ENCODE measurements at places on chromosomes 7 and 10.

- DNase-seq: no peak
These were observed 90.8 kb downstream of the SNX13 start for GRCh38 chr7:17849504-17849903.

- DNase-seq: no peak
These were observed 22.7 kb downstream of the ANK3 start for GRCh38 chr10:60367024-60367423.

GRCh38 chr7:100946766-100947365 is 2.5 kb upstream of the MUC3A start:
- no peak for DNase-seq

DNA sequence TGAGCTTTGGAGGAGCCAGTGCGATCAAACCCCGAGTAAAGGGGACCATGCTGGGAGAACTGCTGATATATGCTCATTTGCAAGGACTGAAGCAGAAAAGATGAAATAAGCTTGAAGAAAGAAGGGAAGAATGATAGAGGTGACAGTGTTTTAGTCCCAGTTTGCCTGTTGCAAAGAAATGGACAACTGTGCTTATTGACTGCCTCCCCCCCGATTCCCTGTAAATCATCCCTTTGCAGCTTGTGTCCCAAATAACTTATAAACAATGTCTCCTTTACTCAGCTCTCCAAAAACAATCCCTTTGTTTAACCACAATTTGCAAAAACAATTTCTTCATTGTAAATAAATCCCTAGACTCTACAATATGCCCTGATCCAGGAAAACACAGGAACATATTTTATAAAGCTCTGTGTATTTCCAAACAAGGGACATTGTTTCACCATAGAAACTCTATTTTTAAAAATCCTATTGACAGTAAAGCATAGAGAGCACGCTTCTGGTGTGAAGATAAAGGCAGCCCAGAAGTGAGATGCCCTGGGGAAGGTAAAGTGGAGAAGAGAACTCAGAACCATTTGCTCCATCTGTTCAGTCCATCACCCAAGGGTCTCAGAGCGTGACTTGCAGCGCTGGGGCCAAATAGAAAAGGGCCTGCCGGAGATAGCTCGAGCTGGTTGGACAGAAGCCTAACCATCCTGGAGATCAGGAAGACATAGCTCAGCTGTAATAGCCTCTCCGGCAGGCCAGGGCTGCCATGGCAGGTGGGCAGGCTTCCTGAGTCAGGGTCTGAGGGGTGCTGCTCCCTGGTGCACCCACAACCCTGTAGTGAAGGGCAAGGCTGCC is 280.5 kb downstream of the WDR11 start:
- DNase-seq: no peak

DNA sequence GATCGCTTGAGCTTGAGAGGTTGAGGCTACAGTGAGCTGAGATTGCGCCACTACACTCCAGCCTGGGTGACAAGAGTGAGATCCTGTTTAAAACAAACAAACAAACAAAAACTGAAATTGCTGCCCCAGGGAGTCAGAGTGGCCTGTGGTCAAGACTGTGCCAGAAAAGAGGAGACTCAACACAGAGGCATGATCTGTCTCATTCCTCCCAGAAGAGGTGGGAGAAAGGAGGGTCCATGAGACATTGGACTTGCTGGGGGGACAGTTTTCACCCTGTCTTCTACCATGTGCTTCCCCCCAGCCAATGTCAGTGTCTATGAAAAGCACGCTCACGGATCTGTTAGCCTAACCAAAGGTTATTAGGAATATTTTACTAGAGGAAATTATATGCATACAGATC is 3.2 kb downstream of the ZNF853 start:
- DNase-seq: no peak

- no peak for DNase-seq
These were observed 114.1 kb downstream of the SLC16A9 start for GRCh38 chr10:59595593-59595992.

DNA sequence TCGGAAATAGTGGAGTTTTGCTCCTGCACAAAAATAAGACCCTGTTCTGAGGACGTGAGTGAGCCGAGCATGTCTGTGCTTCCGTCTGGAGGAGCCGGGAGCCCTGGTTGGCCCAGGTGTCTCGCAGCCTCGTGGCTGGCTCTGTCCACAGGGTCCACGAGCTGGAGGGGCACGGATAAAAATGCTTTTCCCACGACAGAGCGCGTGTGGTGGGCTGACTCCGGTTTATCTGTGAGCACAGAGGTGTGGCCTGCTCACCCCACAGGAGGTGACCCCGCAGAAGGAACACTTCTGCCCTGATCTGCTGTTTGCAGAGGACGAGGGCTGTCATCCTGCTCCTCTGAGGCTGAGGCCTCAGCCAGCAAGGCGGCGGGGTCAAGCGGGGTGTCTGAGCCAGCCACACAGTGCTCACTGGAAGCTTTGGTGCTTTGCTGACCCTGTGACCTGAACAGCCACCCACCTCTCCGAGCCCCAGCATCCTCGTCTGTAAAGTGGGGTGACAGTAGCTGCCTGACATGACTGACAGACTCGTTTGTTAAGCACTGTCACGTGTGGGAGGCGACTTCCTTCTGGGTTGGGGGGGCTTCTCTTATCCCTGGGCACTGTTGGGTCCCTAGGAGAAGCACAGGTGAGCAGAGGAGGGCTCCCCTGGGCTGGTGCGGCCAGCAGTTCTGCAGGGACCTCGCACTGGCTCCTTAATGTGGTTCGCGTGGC is 162.5 kb downstream of the DNAJB6 start:
- no peak for DNase-seq

- DNase-seq: peak; percentile 73
These were observed 386.6 kb downstream of the SH2D4B start for GRCh38 chr10:80924063-80924952.

- DNase-seq: no peak
These were observed 44.0 kb upstream of the ZMIZ1 start for GRCh38 chr10:79024720-79025198.

DNA sequence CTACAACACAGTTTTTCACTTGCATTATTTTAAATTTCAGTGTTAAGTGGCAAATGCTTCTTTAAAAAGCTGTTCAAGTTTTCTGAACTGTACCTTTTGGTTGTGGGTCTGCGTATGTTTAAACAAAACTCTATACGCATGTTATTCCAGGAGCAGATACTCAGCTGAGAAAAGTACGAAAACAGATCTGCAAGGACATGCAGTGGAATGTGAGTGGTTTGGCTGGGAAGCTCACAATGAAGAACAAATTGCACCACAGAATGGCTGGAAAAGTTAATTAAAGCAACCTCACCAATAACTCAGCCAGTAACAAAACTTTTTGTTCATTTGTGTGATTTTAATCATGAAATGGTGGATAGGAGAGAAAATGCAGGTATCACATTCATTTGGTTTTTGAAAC is 17.6 kb downstream of the GLI3 start:
- DNase-seq: no peak

DNA sequence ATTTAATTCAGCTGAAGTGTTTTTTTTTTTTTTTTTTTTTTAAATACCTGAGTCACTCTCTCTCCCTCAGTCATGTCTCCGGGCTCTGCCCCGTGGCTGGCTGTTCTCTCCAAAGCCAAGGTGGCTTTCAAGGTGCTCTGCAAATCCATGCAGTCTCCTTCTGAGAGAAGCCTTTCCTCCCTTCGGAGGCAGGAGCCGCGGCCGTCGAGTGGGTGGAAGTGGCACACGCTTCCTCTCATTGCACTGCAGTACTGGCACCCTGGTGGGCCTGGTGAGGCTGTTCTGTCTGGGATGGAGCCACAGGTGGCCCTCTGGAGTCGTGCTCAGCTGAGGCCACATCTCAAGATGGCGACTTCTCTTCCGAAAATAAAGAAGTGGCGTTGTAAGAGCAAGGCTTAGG is 221.8 kb downstream of the GLRX3 start:
- no peak for DNase-seq

DNA sequence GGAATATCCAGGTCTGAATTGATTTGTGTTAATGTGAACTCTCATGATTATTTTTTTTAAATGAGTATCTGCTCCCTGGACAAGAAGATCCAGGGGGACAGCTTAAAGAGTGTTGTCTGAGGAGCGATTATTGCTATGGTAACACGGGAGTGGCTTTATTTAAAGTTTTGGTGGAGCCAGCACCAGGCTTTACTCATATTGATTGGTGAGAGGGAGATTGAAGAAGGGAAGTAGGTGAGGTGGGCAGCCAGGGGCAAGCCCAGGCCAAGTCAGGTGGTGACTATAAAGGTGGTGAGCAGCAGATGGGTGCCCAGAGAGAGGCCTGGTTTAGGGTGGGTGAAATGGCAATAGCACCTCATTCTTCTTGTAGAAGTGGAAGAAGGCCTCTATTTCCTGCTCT is 10.2 kb upstream of the AGR2 start:
- DNase-seq: no peak

DNA sequence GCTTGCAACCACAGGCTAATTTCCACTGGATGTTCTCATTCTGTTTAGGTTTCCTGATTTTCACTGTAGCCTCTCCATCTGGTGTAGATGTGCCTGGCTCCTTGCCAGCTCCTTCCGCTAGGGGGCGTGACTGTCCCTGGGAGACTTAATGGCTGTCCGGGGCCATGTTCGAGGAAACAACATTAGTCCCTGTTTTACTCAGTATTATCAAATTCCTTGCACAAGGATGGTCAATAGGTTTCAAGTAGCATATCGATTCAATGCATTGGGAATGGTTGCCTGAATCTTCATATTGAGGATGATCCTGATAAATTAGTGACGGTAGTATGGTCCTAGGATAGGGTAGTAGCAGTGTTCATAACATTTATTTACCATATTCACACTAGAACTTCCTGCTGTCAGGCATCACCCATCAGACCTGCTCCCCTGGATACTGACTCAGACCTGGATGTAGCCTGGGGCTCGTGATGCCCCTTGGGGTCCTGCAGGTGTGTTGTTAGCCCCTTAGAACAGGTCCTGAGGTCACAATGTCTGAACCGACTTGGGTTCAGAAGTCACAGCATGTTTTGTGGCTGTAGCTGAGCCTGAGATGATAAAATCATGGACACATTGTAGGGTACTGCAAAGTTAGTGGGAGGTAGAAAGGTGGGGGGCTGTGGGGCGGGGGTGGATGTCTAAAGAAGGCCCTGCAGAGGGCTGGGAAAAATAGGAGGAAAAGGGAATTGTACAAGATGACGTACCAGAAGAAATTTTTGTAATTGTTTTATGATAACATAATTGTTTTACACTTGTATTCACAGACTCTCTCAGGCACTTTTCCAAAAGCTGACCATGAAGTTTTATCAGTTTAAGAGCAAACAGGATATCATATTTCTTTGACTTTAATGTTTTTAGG is 8.9 kb upstream of the EXOC6 start:
- peak; percentile 80 for DNase-seq

DNA sequence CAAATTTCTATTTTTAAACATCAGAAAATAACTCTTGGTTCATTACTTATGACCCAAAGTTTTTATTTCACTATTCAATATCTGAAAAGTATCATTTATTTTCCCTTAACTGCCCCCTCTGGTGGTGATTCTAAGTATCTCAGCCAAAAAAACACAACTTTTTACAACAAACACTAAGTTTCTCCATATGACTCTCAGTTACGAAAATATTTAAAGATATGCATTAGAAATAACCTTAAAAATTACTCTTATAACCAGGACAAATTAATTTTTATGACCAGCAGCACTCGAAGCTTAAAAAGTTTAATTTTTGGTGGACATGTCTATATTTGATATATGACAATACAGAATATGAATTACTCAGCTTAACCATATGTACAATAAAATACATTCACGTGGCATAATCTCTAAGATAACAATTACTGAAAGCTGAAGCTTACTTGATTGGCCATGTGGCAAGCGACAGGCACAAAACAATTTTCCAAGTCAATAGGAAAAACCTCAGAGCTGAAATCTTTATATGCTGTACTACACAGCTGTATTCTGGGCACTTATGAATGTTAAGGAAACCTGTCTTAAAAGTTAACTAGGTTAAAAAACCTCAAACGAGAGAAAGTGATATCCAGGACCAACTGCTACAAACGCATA is 2.3 kb downstream of the HNRNPA2B1 start:
- no peak for DNase-seq

DNA sequence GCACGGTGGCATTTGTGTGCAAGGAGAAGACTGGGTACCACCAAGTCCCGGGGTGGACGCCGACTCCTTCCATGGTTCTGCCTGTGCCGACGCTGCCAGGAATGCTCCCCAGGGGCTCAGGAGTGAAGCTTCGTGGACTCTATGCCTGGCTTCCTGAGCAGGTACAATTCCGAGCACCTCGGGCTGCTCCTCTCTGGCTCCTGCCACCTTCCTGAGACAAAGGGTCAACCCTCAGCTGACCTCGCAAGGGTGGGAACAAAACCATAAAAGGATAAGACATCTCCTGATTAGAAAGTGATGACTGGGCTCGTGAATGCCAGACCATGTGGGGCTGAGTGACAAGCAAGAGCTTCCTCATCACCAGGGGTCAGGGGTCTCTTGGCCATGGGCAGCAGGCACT is 31.8 kb downstream of the CALML3 start:
- DNase-seq: peak; percentile 6

GRCh38 chr10:99995269-99995668 is 14.5 kb downstream of the DNMBP start:
- no peak for DNase-seq

GRCh38 chr10:48406204-48406603 is 99.7 kb downstream of the MAPK8 start:
- DNase-seq: no peak

GRCh38 chr7:10475940-10476641 is 497.6 kb upstream of the PHF14 start:
- DNase-seq: no peak

- DNase-seq: peak; percentile 79
These were observed 882 bp downstream of the DLX6 start for GRCh38 chr7:97006055-97006815.

- no peak for DNase-seq
These were observed 212.6 kb upstream of the FZD8 start for GRCh38 chr10:35854661-35855060.

GRCh38 chr7:140229591-140230515 is 53.1 kb upstream of the KDM7A start:
- DNase-seq: peak; percentile 52

- DNase-seq: no peak
These were observed 14.3 kb downstream of the PTPRN2 start for GRCh38 chr7:158573310-158573709.

GRCh38 chr10:72812753-72813430 is 80.6 kb upstream of the OIT3 start:
- DNase-seq: no peak

GRCh38 chr7:31336202-31337001 is 4.1 kb downstream of the NEUROD6 start:
- peak; percentile 55 for DNase-seq

DNA sequence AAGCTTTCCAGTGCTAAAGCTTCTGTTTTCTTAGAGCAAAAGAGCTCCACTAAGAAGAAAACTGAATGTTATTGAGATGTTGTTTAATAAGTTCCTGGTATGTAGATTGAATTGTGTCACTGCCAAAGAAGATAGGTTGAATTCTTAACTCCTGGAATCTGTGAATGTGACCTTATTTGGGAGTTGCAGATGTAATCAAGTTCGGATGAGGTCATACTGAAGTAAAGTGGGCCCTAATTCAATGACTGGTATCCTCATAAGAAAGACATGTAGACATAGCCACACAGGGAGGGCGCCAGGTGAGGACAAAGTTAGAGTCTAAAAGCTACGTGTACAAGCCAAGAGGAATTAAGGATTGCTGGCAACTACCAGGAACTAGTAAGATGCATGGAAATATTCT is 732.1 kb upstream of the C7orf33 start:
- DNase-seq: no peak
